ENCODE measurements at places on chromosomes 16 and 17.

- DNase-seq = no peak
Measured at GRCh38 chr16:17493012-17493411, 22.3 kb upstream of the XYLT1 start.

- DNase-seq = no peak
Measured at GRCh38 chr16:3642397-3643094, 11.9 kb upstream of the DNASE1 start.

- DNase-seq = no peak
Measured at GRCh38 chr17:6712854-6713129, 377 bp downstream of the SLC13A5 start.

GRCh38 chr17:46273541-46274236 is 21.2 kb upstream of the LRRC37A start:
- no peak for DNase-seq

DNA sequence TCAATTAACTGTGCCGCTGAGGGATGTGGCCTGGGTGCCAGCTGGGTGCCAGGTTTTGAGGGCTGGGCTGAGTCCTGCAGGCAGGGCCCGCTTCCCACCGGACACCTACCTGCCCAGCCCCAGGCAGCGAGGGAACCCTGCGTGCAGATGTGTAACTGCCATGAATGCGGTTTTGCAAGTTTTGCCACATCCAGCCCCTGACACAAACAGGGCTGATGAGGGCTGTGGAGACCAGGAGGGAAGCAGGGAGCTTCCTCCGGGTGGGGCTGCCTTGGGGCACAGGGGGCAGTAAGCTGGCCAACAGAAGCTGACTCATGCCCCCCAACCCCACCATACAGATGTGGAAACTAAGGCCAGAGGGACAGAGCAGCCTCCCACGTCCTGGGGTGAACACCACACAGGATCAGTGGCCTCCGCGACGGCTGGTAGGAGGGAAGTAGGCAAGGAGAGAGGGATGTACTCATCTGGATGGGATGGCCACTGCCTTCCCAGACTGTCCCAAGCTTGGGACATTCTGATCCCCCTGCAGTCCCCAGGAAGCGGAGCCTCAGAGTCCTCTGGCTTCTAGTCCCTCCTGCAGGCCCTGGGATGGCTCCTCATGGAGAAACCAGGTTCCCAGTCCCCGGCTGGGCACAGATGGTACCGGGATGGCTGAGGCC is 1.6 kb downstream of the UBALD1 start:
- peak; percentile 17 for DNase-seq

DNA sequence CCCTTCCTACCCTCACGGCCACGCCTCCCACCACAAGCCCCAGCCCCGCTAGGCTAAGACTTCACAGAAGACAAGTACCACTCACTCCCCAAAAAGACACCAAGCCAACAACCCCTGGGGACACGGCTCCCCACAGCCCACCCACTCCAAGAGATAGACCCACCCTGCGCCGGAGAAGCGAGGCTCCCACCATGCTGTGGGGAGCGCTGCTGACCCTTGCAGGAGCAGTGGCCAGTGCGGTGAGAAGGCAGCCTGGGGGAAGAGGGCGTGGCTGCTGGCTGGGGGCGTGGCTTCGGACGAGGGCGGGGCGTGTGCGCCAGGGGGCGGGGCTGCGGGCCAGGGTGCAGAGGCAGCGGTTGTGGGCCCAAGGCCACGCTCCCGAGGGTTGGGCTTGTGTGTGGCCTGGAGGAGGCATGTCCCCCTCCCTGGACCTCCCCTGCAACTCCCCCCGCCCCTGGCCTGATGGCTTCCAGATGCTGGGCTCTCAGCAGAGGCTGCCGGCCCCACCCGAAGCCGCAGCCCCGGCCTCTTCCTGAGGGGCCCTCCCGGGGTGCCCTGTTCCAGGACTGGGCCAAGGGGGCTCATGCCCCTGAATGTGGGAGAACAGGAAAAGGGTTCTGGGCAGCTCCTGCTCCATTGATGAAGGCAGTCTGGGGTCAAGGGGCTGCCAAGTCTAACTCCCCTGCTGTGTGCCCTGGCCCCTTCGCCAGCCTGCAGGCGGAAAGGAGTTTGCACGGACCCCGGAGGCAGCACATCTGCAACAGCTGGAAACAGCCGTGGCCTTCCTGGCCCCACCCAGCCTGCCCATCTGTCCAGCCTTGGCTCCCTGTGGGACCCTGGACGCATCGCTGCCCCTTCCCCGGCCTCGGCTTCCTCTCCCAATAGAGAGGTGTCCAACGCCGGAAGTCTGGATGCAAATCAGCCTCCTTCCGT is 9.1 kb downstream of the TFAP4 start:
- no peak for DNase-seq

DNA sequence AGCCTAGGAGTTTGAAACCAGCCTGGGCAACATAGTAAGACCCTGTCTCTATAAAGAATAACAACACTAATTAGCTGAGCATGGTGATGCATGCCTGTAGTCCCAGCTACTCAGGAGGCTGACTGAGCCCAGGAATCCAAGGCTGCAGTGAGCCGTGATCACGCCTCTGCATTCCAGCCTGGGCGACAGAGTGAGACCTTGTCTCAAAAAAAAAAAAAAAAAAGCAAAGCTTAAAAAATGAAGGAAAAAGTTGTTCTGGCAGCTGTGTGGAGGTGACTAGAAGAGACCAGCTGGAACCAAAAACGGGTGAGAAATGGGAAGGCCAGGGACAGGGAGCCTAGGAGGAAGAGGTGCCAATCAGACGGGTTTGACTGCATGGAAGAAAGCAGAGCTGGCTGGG is 4.2 kb downstream of the BCL7C start:
- DNase-seq = no peak

GRCh38 chr16:69712914-69713581 is 13.3 kb downstream of the NQO1 start:
- DNase-seq = no peak

DNA sequence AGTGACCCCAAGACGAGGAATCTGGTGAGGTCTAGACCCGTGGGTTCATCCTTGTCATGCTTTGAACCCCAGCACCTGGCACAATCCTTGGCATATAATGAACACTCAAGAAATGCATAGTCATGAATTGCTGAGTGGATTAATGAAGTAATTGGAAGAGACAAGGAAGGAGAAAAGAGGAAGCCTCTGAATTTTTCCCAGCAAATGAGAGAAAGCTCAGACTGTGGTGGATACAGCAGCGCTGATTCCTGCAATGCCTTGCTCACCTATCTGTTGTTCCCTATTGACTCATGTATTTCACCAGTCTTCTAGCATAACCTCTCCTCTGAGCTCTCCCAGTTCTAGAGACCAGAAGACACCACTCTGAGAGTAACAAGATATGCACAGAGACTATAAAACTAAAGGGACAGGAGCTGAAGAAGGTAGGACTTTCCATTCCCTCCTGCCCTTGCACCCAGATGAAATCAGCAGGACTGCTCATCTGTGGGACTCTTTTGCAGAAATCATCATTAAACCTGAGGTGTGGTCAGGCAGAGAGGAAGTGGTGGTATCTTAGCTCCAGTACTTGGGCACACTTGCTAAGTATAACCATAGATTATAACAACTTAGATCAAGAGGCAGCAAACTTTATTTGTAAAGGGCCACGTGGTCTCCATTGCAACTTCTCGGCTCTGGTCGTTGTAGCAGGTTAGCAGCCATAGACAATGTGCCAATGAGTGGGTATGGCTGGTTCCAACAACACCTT is 102.8 kb downstream of the MAF start:
- peak; percentile 42 for DNase-seq

- peak; percentile 54 for DNase-seq
Measured at GRCh38 chr16:10971560-10971961, 27.2 kb downstream of the CLEC16A start.

DNA sequence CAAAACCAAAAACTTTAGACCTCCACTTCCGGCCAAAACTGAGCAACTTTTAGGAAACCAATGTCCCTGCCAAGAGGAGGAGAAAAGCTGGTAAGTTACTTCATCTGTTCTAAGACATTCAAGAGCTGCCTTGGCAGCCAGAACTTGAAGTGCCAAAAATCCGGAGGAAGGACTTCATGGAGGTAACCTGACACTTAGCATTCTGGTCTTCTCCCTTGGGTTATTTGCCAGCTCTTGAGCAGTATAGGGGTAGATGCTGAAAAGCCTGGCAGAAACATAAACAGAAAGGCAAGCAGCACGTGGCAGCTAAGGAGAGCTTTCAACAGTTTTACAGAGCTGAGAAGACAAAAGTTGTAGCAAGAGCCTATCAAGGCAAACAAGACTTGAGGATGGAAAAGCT is 53.2 kb downstream of the CDYL2 start:
- DNase-seq = no peak

DNA sequence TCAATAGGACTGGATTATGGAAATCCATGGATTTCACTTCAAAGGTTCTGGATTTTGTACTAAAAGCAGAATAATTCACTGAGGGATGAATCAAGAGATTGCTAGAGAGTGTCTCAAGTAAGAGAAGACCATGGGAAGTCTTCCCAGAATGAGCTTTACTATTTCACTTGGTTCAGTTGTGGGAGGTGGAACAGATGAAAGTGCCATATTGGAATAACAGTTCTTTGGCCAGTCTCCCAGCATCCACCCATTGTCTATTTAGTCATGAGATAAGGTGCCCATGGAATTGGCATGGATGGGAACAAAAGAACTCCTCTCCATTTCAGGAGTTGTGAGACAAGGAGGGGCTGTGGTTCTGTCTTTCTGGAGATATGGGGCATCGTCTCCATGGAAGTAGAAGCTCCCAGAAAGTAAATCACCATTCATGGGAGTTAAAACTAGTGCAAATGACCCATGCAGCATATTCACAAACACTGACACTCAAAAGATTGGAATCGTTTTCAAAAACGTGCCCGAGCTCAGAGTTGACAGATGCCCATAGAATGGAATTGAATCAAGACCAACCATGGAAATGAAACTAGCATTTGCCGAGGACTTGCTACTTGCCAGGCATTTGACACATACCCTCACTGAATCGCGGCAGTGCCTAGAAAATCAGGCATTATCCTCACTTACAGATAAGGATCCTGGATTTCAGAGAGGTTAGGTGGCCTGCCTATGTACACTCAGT is 36.2 kb upstream of the CLEC3A start:
- no peak for DNase-seq

- DNase-seq = peak; percentile 72
Measured at GRCh38 chr16:28149011-28149888, 62.5 kb downstream of the XPO6 start.

GRCh38 chr16:4358831-4359561 is 7.9 kb upstream of the PAM16 start:
- DNase-seq = peak; percentile 11

DNA sequence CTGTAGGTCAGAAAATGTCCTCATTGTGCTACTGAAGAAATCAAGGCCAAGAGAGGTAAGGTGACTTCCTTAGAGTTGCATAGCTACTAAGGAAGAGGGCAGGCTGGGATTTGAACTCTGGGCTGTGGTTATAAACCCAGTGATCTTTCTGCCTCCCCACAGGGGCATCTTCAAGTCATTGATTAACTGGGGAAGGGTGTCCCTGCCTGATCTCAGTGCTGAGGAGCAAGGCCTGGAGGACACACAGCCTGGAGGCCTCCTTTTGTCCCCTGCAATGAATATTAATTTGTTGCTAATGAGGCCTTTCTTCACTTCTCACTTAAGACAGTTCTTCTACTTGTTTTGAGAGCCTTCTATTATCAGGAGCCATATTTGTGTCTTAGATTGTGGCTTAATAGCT is 83.8 kb downstream of the KATNIP start:
- DNase-seq = no peak

- peak; percentile 98 for DNase-seq
Measured at GRCh38 chr17:5031365-5032082, 3.7 kb downstream of the SLC52A1 start.

DNA sequence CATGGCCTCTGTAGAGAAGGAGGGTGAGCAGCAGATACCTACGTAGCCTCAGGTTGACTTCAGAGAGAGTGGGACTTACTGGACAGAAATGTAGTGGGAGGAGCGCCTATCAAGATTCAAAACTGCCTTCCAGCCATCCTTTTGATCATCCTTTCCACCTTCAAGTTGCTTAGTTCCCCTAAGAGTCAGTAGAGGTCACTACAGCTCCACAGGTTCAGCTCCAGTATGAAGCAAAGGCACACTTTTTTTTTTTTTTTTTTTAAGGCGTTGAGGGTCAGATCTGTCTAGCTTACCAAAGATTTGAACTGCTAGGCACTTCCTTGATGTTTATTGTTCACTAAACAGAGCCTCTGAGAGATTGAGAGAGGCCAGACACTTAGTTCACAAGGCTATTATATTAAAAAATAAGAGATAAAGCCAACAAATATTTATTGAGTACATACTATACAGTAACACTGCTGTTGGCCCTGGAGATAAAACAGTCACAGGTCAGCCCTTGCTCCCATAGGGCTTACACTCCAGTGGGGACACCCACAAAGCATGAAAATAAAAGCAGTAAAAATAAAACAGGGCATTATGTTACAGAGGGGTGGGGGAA is 3.1 kb downstream of the RNF227 start:
- DNase-seq = peak; percentile 84
